ENCODE measurements at places on chromosomes 1 and 21. TPM values are rescaled to one million over a fixed set of nuclear protein-coding genes. Genes with fewer than 3 reads are reported as not detected.

SH2D2A gene
- total RNA-seq = 4.6 TPM

HSD3B2 gene
- not detected for total RNA-seq

PROK1 gene
- not detected for total RNA-seq

ZNF683 gene
- not detected for total RNA-seq

MRPL55 gene
- total RNA-seq = 53.8 TPM

NIBAN1 gene
- total RNA-seq = 27.6 TPM

DISP3 gene
- 0.02 TPM for total RNA-seq

COL8A2 gene
- total RNA-seq = 1.5 TPM

F3 gene
- total RNA-seq = 24.7 TPM

FAM151A gene
- total RNA-seq = not detected

OR2G6 gene
- total RNA-seq = not detected

TMEM234 gene
- total RNA-seq = 17.2 TPM

PLA2G2F gene
- total RNA-seq = not detected

MEAF6 gene
- total RNA-seq = 65.4 TPM

OPTC gene
- total RNA-seq = not detected

NLRP3 gene
- total RNA-seq = 10.3 TPM

Measured in HT1080 (cell line).